ENCODE measurements at places on chromosomes 5 and 9.

- no peak for DNase-seq
These were observed 47.1 kb downstream of the ANKH start for GRCh38 chr5:14824499-14824898.

GRCh38 chr5:172598251-172599203, 42.5 kb upstream of the NEURL1B start:
- DNase-seq, result no peak

- no peak for DNase-seq
These were observed 113.0 kb downstream of the FAM170A start for GRCh38 chr5:119742311-119742710.

DNA sequence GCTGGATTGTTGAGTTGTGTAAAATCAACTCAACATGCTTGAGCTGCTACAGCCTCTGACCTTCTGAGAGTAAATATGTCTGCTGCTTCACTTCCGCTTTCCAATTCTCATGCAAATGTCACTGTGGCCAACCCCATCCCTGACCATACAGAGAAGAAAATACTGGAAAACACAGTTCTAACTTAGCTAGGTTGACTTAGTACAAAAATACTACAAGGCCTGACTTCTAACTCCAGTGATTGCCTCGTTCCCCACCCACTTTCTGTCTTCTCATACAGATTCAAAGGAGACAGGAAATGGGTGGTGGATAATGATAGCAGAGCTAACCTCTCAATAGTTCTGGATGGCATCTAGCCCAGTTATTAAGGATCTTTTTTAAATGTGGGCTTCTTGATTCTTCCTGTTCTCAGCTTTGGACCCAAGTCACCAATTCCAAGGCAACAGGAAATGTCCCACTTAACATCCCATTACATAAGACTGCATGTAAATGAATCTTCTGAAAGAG, 226.6 kb upstream of the SLC24A2 start:
- no peak for DNase-seq

- DNase-seq, result no peak
These were observed 238.1 kb downstream of the ROR2 start for GRCh38 chr9:91711755-91712601.

- no peak for DNase-seq
These were observed 2.1 kb upstream of the CAMK2A start for GRCh38 chr5:150291388-150292385.

GRCh38 chr9:4318741-4319140, 18.9 kb upstream of the GLIS3 start:
- no peak for DNase-seq

DNA sequence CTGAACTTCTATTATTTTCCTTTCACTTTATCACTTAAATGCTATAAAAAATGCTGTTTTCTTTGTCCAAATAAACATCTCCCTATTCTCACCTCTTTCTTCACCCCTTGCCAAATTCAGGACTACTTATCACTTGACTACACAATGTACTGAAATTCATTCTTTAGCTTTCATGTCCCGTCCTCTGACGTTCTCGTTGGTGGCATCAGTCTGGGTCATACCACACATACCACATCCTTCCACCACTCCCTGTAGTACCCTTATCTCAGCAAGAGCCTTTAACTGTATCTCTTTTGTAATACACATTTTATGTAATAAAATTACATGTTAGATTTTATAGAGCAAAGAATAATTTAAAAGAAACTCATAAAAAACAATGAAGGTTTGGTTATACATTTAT, 231.1 kb upstream of the PAPPA start:
- no peak for DNase-seq

DNA sequence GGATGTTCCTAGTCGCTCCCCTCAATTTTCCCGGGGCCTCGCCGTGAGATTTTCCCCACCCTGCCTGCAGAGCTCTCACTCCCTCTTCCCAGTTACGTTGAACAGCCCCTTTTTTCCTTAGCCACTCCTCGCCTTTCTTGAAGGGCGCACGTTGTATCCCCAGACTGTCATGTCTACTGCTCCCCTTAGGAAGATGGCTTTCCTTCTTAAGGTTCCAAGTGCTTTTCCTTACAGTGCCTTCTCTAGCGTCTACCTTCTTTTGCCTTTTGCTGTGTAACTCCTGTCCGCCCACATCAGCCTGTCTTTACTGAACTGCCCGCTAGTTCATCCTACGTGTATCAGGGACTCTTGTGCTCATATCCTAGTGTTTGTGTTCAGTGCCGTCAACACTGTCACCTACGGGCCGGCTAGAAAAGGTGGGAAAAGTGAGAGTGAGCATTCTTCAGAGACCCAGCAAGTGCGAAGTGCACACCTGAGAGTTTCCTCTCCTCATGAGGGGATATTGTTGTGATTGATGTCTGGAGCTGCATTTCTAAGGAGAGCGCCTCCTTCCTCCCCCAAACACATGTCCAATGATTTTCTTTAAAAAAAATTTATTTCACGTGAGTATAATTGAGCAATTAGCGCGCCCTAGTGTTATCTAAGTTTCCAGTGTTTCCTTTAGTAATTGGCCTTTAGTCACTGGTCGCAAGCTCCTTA, 764 bp downstream of the CAMLG start:
- DNase-seq, result no peak

- DNase-seq, result no peak
These were observed 490.9 kb downstream of the GADD45G start for GRCh38 chr9:90095682-90096081.

- DNase-seq, result no peak
These were observed 47.2 kb downstream of the SGTB start for GRCh38 chr5:65674749-65675148.

DNA sequence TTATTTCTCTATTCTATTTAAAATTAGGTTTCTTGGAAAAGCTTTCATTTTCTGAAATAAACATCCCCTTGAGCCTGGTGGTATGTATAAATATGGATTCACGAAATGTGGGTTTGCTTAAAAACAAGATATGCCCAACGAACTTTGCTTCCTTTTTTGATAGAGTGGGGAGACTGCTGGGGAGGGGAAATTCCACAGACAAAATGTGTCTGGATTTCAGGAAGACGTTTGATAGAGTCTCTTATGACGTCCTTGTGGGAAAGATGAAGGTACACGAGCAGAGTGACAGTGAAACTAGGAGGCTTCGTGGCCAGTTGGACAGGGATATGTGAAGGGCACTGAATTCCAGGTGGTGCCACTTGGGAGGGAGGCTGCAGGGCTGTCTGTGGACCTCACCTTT, 84.5 kb upstream of the RPS23 start:
- no peak for DNase-seq

DNA sequence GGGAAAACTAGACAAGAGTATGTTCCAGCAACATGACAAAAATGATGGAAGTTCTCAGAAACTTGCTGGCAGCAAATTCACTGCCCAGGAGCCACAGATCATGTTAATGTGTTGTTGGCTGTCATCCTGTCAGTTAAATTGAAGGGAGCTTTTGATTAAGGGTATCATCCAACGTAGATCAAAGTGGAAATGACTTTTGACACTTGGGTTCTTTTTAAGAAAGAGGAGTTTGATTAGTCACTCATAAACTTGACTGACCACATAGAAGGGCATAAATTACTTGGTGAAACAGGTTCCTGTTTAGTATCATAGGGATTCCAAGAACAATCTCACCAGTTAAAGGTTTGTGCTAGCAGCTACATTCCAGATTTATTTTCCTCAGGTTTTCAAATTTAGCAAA, 288.7 kb downstream of the CSNK1G3 start:
- no peak for DNase-seq

DNA sequence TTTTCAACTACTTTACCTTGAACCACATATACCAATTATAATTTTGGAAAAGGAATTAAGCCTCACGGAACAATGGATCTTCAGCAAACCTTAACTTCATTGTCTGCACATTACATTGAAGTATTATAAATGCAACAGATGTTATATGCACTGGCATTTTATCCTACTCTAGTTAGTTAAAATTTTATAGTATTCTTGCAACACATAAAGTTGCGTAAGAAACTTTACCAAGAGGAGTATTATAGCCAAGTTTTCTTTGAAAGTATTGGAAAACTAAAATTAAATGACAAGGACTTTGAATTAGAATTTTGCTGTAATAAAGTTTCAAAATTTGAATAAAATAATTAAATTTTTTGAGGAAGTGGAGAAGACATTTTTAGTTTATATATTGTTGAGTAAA, 63.4 kb upstream of the SREK1 start:
- no peak for DNase-seq

DNA sequence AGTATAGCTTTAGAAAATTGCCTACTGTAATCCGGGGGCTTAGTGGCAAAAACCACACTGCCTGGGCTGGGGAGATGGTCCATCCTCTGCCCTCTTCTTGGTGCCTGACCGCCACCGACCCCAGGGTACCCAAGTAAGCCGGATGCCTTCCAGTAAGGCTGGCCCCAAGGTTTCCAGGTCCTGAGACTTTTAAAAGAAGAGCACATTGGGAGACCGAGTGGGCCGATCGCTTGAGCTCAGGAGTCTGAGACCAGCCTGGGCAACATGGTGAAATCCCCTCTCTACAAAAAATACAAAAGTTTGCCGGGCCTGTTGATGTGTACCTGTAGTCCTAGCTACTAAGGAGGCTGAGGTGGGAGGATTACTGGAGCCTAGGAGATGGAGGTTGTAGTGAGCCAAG, 406.7 kb upstream of the IRX4 start:
- DNase-seq, result no peak

All from sciatic nerve (tissue), 2 donors.